Panc1 (cell line): ENCODE measurements at places on chromosomes 3 and 15.

DNA sequence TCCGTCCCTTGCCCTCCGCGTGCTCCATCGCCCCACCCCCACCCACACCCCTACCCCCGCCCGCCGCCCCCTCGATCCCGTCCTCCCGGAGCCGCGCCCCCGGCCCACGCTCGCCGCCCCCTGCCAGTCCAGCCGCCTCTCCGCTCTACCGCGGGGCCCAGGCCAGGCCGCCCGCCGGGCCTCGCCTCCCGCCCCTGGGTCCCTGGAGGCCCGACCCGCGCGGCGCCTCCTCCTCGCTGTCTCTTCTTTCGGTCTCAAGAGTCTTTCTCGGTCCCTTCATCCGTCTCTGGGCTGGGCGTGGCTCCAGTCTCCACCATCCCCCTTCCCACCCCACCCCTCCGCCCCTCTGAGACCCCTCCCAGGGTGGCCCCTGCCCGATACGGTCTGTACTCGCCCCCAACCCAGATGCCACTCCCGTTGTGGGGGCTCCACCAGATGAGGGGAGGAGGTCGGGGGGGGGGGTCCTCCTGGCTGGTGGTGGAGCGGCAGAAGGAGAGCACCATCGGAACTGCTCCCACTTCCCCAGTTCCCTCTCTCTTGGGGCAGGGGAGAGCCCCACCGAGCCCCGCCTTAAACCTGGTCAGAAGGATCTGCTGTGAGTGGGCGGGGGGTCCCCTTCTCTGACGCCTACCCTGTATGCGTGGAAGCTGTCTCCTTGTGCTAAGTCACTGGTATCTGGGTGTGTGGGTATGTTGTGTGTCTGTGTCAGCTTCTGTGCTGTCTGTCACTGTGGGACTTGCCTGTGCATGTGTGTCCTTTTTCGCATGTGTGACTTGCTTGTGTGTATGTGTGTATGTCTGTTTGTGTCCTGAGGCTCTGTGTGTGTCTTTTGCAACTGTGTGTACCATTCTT lies 1.0 kb downstream of the PRKCD start:
- no peak for DNase-seq

GRCh38 chr15:58977887-58978286 lies 9.6 kb upstream of the RNF111 start:
- DNase-seq = no peak

DNA sequence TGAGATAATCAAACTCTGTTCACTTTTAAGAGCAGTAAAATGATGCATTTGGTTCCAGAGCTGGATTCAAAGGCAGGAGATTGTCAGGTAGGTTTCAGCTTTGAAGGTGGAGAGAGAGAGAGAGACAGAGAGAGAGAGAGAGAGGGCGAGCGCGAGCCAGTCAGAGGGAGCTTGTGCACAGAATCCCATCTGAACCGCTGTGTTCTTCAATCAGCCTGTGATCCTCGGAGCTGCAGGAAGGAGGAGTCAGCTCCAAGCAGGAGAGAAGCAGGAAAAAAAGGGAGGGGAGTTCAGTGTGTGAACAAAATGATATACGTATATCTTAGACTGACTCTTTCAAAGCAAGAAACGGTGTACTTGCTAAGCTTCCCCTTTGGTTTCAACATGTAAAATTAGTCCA lies at the start of gene GPR149:
Gene GPR149 (minus strand): TSS at position 177 of the 400 bp plus-strand sequence. CDS start 575 bp downstream, outside the sequence.
- DNase-seq = no peak

DNA sequence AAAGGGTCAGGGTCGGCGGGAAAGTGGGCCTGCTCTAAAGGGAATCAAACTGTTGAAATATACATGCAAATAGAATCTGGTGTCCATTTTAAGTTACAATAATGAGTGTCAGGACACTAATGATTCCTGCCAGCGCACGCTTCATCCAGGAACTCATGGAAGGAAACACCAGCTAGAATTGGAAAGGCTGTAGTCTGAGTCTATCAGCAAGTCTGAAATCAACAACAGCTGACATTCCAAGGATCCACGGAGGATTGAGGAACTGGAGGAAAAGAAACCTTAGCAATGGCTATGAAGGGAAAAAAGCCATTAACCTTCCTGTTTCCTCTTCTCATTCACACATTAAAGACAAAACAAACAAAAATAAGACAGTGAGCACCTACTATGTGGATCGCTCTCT lies 1063.1 kb downstream of the NTRK3 start:
- DNase-seq = no peak

DNA sequence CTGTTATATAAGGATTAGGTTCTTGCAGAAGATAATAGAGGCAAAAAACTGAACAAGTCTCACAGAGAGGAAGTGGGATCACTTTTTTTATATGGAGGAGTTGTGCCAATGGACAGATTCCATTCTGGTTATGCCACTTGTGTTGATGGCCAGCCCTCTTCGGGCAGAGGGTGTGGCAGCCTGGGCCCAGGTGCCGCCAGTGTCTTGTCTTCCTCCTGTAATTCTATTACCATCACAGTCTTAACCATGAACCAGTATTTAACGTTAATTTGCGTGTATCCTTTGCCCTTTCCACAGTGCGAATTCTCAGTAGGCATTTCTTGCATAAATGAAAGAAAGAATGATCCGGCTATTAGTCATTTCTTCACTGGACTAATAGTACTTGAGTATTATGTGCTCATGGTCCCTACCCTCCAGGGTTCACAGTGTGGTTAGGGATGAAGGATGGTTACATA lies 7.0 kb upstream of the USP4 start:
- no peak for DNase-seq

- no peak for DNase-seq
Observed at GRCh38 chr3:160459450-160459970, 9.9 kb upstream of the TRIM59 start.

- no peak for DNase-seq
Observed at GRCh38 chr15:60496853-60497252, 17.9 kb upstream of the ICE2 start.

GRCh38 chr3:112377568-112378071 lies 44.7 kb downstream of the CD200 start:
- DNase-seq = no peak

- no peak for DNase-seq
Observed at GRCh38 chr3:123396171-123397049, 52.5 kb downstream of the ADCY5 start.

DNA sequence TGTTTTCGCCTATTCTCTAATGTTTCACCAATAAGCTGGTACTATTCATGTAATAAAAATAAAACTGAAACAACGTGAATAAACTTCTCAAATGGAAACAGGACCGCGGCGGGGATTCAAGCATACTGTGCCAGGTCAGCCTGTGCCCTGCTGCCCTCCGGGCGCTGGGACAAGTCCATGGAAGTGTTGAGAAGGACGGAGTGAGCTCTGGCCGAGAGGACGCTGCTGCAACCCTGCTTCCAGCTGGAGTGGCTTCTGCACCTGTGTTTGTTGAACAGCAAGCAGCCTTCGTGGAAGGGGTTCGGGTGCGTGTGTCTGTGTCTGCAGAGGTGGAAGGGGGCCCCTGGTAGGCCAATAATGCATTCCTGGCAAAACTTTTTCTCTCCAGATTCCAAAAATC lies 50.0 kb upstream of the PCSK6 start:
- DNase-seq = no peak

DNA sequence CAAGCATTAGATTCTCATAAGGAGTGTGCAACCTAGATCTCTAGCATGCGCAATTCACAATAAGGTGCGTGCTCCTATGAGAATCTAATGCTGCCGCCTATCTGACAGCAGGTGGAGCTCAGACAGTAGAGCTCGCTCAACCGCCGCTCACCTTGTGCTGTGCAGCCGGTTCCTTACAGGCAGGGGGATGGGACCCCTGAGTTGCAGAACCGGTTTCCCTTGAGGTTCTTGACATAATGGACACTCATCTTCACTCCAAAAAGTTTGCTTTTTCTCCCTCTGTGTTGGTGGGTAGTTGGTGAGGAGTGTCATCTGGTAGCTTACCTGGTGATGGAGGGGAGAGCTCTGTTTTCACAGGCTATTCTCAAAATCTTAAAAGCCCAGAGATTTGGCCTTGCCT lies 324.0 kb upstream of the TBL1XR1 start:
- no peak for DNase-seq

DNA sequence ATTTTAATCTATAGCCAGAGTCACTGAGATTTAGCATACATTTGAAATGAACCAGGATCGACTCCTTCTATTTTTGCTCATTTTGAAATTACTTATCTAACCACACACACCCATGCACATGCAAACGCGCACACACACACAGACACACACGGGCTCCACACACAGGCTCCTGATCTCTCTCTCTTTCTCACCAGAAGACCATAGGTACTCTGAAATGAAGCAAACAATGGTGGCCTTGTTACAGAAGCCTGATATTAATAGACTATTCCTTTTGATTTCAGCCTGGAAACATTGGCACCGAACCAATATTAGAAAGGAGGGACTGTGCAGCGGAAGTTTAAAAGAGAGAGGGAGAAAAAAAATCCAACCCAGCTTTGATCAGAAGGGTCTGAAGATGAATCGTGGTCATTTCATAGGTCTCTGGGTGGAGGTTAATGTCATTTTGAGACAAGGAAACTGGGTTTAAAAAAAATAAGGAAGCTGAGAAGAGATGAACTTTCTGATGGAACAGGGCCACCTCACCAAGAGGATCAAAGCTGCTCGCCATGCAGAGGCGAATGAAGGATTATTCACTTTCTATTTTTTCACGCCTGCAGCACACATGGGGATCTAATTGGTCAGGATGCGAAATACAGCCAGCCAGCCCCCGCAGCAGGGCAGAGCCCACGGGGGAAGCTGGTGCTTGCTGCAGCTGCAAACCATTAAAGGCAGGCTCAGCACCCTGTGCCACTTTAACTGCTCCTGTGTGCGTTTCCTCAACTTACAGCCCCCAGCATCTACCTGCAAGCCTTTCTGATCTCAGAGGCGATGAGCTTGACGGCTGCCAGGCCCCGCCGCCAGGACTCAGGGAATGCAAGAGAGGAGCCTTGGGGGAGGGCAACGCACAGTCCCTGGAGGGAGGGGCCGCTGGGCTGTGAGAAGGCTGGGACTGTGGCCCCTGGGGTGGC lies 88.8 kb downstream of the HES1 start:
- no peak for DNase-seq

GRCh38 chr3:54192026-54192425 lies 69.7 kb downstream of the CACNA2D3 start:
- no peak for DNase-seq

DNA sequence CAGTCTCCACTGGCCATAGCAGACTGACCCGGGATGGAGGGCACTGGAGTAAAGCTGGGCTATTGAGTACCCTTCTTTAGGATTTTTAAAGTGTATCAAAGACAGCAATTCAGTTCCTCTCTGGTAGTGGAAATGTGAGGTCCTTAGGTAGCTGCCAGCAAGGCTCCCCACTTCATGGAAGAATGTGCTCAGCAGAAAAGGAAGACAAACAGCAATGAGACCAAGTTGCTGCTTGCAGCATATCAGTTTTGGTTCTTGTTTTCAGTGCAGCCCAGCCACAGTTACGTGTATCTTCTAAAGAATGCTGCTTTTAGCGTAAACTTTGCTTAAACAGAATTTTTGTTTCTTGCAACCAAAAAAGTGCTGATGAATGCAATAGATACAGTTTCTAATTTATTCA lies 374.0 kb upstream of the CBLB start:
- no peak for DNase-seq

DNA sequence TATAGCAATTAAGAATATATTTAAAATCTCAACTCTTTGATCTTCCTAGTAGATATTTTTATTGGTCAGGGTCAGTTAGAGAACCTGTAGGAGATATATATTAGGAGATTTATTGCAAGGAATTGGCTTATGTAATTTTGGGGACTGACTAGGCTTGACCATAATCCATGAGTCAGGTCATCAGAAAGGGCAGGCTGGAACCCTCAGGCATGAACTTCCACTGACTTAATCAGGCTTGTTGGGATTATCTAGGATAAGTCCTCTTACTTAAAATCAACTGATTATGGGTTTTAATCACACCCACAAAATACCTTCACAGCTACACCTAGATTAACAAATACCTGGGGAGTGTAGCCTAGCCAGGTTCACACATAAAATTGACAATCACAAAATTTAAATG lies 156.1 kb downstream of the MYRIP start:
- no peak for DNase-seq

DNA sequence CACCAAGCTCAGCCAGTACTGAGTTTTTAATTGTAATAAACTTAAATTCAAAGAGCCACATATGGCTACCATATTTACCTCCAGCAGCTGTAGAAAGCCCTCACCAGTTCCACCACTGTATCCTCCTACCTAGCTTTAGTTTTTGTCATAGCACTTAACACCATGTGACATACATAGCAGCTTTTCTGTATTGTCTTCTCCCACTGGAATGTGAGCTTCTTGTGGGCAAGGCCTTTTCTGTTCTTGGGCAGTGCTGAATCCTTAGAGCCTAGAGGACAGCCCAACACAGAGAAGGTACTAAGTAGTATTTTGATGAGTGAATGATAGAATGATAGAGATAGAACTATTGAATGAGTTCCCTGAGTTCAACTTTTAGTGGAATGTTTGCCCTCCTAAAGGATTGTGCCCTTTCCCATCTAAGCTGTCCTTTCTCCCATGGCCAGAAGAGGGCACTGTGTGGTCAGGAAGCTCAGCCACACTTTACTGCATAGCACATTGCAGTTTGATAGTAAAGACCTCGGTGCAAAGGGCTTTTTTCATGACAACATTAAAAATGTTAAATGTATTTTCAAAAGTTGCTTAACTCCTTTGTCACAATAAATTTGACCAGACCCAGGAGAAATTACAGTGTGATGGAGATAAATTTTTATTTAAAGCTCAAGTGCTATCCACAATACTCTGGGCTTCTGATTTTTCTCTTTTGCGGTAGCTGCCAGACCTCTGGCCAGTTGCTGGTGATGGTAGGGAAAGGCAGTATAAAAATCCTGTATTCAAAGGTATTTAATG lies 115.8 kb downstream of the GHSR start:
- DNase-seq = peak; percentile 64

DNA sequence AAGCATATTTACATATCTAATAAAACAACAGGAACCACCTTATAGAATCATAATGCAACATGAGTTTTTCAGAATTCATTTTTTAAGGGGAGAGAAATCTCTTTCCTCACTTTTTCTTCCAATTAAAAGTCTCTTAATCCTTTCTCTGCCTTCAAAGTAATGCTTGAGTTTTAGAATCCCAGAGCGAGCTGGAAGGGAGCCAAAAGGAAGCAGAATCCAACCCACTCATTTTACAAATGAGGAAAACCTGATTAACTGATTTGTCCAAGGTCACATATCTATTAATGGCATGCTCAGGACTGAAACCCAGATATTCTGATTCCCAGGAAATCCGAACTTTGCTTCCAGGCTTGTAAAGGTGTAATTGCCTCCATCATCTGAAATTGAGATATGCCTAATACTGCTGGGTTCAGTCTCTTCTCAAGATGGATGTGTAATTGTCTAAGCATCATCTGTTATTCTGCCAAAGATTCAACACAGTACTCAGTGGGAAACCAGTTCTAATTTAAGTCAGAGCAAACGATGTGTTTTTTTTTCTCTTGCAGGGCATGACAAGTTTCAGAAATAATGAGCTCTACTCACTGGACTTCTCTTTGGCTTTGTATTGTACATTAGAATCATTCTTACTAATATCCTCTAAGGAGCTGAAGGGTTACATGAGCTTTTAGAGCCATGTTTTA lies 481.4 kb upstream of the CFAP20DC start:
- DNase-seq = no peak

GRCh38 chr3:51388286-51389029 lies 2.6 kb upstream of the RBM15B start:
- DNase-seq = no peak
